ENCODE measurements at places on chromosomes 12 and 14.
A peak's percentile ranks its signal among the peaks of the same experiment; 100 is the strongest.

DNA sequence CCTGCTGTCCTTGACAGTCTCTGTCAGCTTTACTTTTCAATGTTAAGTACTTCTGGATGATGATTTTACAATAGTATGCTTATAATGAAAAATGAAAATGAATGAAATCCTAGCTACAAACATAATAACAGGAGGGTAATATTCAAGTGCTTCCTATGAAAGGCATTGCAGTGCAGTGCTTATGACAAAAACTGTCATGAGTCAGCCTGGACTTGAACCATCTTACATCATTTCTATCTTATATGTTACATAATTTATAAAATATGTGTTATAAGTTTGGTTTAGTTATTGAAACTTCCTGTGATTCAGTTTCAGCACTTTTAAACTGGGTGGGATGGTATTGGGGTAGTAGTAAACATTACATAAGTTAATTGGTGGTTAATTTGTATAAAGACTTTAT lies 451.7 kb downstream of the TMEM117 start:
- no peaks in the 10 kb centered on the region for H3K36me3 ChIP-seq
- no peak overlapping the region for H3K4me3 ChIP-seq
- no peak overlapping the region for H3K27ac ChIP-seq
- no peaks in the 10 kb centered on the region for H3K4me1 ChIP-seq
- H3K27me3 ChIP-seq, result no peaks in the 10 kb centered on the region

GRCh38 chr14:75709207-75709812 lies 48.3 kb downstream of the TTLL5 start:
- DNase-seq, result peak; percentile 45
- H3K4me1 ChIP-seq, result peaks cover 19% of the 10 kb centered on the region
- no peak overlapping the region for H3K27ac ChIP-seq
- H3K36me3 ChIP-seq, result no peaks in the 10 kb centered on the region
- no peaks in the 10 kb centered on the region for H3K27me3 ChIP-seq

GRCh38 chr12:101018540-101018939 lies 191.5 kb downstream of the SLC5A8 start:
- no peak for DNase-seq
- no peaks in the 10 kb centered on the region for H3K27me3 ChIP-seq
- H3K4me1 ChIP-seq, result no peaks in the 10 kb centered on the region
- H3K36me3 ChIP-seq, result no peaks in the 10 kb centered on the region
- no peak overlapping the region for H3K27ac ChIP-seq

GRCh38 chr12:14836336-14837210 lies 6.8 kb downstream of the ART4 start:
- no peak overlapping the region for H3K4me3 ChIP-seq
- H3K4me1 ChIP-seq, result no peaks in the 10 kb centered on the region
- no peaks in the 10 kb centered on the region for H3K36me3 ChIP-seq
- no peaks in the 10 kb centered on the region for H3K27me3 ChIP-seq

DNA sequence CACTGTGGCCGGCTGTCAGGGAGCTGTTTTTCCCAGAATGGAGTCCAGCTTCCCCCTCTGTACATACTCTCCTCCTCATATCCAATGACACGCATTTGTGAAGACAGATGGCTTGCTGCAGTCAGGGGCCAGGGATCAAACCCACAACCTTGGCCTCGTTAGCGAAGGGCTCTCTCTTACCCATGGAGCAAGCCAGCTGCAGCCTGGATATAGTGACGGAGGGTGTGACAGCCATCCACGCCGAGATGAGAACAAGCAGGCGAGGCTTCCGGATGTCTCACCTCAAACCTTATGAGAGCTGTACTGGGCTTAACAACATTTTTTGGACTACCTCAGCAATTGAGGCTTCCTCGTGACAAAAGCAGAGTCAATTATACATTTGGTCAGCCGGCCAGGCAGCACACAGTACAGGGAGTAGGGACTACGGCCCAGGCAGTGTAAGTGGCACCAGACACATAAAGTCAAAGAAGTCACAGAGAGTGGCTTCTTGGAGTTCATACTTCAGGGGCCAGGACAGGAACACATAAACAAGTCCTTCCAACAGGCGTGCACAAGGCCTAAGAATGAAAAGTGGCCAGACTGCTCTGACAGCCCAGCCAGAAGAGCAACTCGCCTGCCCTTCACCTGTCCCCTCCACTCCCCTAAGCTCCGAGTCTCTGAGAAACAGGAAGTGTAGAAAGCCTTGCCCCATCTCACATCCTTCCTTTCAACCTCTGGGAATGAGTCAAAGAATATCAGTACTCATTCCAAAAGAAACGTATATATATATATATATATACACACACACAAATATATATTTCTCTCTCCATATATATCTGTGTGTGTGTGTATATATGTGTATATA lies 115.1 kb downstream of the TTC7B start:
- no peaks in the 10 kb centered on the region for H3K36me3 ChIP-seq
- peaks cover 4% of the 10 kb centered on the region for H3K4me1 ChIP-seq
- no peak overlapping the region for H3K4me3 ChIP-seq
- H3K27ac ChIP-seq, result no peak overlapping the region
- DNase-seq, result no peak

GRCh38 chr14:71220462-71220861 lies 313.2 kb downstream of the PCNX1 start:
- H3K36me3 ChIP-seq, result no peaks in the 10 kb centered on the region
- no peaks in the 10 kb centered on the region for H3K27me3 ChIP-seq
- H3K4me3 ChIP-seq, result no peak overlapping the region
- H3K27ac ChIP-seq, result no peak overlapping the region

GRCh38 chr12:115895247-115895646 lies 382.2 kb downstream of the MED13L start:
- no peak for DNase-seq
- no peaks in the 10 kb centered on the region for H3K36me3 ChIP-seq
- peaks cover 6% of the 10 kb centered on the region for H3K27me3 ChIP-seq
- H3K27ac ChIP-seq, result no peak overlapping the region

DNA sequence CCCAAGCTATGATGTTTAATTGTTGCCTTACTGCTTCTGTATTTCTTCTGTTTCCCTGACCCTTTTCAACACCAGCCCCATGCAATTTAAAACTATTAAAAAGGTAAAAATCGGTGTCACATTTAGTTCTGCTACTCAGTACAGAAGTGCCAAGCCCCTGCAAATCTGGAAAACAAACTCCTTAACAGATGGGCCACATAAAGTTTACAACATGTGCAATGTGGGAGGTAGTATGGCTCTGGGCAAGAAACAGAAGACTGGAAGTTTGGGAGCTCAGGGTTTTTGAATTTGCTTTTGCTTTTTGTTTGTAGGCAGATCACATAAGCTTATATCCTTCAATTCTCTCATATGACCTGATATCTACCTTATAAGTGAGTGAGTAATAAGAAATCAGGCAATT lies 404.0 kb upstream of the ATP2B1 start:
- H3K27ac ChIP-seq, result no peak overlapping the region
- H3K27me3 ChIP-seq, result no peaks in the 10 kb centered on the region
- no peak overlapping the region for H3K4me3 ChIP-seq
- H3K36me3 ChIP-seq, result no peaks in the 10 kb centered on the region
- no peaks in the 10 kb centered on the region for H3K4me1 ChIP-seq

DNA sequence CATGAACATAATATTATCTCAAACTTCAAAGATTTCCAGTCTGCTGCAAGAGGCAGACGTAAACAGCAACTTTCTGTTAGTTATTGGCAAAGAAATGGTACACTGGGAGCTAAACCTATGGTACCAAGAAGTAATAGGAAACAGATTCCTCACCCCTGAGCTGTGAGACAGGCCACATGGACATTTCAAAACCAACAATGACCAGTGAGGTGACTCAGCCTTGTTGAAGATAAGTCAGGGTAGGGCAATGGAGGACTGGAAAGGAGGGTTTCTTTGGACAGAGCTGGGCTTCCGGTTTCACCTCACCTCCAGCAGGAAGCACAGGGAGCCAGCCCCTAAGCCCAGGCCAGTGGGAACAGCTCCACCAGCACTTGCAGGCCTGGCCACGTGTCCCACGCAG lies 1320.5 kb downstream of the AACS start:
- no peak overlapping the region for H3K27ac ChIP-seq
- no peaks in the 10 kb centered on the region for H3K36me3 ChIP-seq
- no peak for DNase-seq
- no peaks in the 10 kb centered on the region for H3K27me3 ChIP-seq

DNA sequence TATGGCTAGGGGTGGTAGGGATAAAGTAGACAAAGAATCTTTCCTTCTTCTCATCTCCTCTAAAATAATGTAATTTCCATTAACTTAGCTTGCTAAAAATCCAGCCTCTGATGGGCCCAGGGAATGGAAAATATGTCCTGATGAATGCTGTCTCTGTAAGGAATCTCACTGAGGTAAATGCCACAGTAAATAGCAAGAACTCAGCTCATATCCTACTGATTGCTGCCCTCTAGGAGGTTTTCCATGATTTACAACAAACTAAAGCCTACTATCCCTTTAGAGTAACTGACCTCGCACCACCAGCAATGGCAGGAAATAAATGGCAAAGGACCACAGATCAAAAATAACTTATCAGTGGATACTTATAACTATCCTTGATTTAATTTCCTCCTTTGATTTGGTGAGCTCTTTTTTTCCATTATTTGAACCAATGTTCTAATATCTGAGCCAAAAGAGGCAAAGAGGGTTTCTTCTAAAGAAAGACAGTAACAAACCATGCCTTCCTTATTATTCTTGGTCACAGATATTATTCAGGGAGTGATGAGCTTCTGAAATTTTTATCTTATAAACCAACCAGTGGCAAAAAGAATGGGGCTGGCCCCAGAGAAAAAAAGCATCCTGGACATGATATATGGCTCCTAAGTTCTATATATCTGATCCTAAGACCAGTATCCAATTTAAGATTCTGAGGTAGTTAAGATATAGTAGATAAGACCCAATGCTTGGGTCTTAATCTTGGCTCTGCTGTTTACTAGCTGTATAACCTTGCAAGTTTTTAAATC lies 43.8 kb downstream of the SENP1 start:
- peaks cover 59% of the 10 kb centered on the region for H3K36me3 ChIP-seq
- H3K27me3 ChIP-seq, result no peaks in the 10 kb centered on the region
- no peak overlapping the region for H3K4me3 ChIP-seq
- no peak overlapping the region for H3K27ac ChIP-seq

- H3K27me3 ChIP-seq, result no peaks in the 10 kb centered on the region
- no peaks in the 10 kb centered on the region for H3K4me1 ChIP-seq
- no peak overlapping the region for H3K4me3 ChIP-seq
- DNase-seq, result no peak
- H3K27ac ChIP-seq, result no peak overlapping the region
These were observed 352.2 kb downstream of the FSCB start for GRCh38 chr14:44154874-44155273.

GRCh38 chr12:57146092-57146491 lies 1.3 kb downstream of the LRP1-AS start:
- H3K4me1 ChIP-seq, result no peaks in the 10 kb centered on the region
- H3K4me3 ChIP-seq, result no peak overlapping the region
- H3K27ac ChIP-seq, result no peak overlapping the region
- H3K27me3 ChIP-seq, result no peaks in the 10 kb centered on the region
- no peaks in the 10 kb centered on the region for H3K36me3 ChIP-seq

All from Panc1 (cell line).